ENCODE measurements at places on chromosomes 11 and 22. TPM values are rescaled to one million over a fixed set of nuclear protein-coding genes. Genes with fewer than 3 reads are reported as not detected.

Gene RAPSN
- 0.57 TPM for total RNA-seq

Gene HMOX1
- total RNA-seq: 26.4 TPM

Gene RAB30
- 5.7 TPM for total RNA-seq

Gene PDE3B
- 6.7 TPM for total RNA-seq

Gene DCHS1
- total RNA-seq: 0.30 TPM

Gene CDKN1C
- total RNA-seq: 24.0 TPM

Gene ST14
- total RNA-seq: 107 TPM

Gene GSTT2B
- 14.3 TPM for total RNA-seq

Measured in HCT116 (cell line).